ENCODE measurements at places on chromosomes 6 and 20.

GRCh38 chr6:128494440-128494839 is 26.0 kb downstream of the PTPRK start:
- DNase-seq, result no peak

DNA sequence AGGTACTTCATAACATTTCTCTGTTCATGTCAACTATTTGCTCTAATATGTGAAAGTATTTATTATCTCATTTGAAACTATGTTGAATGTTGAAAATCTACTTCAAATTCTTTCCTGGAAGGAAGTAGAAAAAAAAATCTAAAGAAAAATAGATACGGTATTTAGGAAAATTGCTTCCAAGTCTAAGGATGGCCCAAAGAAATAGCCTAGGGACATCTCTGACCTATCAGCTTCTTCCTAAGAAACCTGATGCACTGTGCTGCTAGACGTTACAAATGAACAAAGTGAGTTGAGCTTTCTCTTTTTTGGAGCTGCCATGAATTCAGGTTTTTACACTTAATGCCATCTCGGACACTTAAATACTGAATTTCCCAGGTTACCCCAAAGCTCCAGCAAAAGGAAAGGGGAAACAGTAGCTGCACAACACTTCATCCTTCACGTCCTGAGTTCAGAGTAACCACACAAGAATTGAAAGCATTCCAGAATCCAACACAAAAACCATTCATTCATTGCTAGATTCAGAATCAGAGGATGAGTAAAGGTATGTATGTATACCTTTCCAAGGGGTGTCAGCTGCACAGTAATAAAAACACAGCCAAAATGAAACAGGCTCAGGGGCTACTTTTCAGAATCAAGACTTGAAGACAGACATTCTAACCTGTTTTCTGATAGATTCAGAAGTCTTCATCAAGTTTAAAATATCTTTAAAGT is 7.9 kb downstream of the RMND1 start:
- DNase-seq, result no peak

- DNase-seq, result no peak
Observed at GRCh38 chr20:40268321-40269075, 420.5 kb downstream of the MAFB start.

DNA sequence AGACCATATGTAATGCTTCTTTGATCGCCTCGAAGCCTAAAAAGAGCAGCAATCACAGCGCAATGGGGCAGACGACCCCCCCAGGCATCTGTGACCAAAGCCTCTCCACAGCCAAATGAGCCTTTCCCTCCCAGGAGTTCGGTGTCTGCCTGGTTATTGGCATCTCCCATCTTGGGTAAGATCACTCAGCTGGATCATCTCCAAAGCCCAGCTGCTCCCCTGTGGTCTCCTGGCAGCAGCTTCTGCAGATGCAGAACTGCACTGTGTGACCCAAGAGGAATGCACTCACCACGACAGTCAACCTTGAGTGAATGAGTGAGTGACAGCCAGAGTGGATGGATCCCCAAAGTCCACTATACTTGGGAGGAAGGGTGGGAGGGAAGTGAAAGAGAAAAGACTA is 44.8 kb upstream of the IYD start:
- no peak for DNase-seq

DNA sequence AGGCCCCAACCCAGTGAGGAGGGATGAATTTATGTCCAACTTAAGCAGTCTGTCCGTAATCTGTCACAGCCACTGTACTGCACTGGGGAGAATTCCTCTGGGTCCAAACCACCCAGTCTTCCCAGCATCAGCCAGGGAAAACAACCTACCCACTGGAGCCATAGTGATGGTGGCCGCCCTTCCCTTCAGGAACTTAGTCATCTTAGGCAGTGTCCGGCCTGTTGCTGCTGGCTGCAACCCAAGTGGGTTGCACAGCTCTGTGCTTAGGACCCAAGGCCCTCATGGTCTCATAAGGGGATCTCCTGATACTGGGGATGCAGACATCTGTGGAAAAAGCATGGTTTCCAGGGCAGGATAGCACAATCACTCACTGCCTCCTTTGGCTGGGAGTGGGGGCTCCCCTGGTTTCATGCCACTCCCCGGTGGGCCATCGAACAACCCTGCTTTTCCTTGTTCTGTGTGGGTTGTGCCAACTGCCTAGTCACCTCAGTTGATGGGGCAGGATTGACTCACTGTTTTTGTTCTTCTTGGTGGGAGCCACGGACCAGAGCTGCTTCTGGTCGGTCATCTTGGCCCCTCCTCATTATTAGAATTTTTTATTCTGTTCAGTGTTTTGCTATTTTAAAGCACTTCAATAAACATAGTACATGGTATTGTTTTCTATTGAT is 591.9 kb downstream of the DOK5 start:
- no peak for DNase-seq

- DNase-seq, result no peak
Observed at GRCh38 chr20:12764851-12765250, 243.9 kb upstream of the SPTLC3 start.

DNA sequence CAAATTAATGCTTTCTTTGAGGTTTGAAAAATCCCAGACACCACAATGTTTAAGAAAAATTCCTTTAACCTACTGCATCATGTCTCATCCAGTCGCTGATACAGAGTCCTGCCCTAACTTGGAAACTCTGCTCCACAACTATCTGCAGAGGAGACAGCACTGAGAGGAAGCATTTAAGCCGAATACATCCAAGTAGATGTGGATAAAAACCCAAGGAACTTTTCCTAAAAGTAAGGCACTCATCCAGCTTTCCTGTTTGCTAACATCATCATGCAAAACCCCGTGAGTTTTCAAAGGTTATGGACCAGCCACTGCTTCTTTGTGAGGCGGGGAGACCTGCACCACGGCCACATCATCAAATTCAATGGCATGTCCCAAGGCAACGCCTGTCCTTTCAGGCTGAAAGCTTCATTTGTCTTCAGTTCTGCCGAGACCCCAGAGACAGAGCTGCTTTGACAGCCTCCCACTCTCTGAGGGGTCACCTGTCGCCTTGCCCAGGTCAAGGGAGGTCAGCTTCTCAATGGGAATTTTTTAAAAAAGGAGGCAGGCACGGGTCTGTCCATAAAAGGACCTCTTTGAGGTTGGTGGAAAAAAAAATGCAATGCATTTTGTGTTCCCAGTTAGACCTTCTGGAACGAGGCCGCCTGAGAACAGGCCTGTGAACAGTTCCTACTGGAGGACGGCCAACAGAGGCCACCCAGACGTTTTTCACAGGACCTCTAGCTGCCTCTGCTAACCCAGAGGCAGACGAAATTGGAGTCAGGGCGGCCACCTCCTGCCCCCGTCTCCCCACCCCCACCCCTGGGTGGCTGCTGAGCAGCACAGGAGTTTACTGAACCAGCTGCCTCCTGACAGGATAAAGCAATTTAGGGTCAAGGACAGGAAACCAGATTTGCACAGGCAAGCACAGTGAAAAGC is 142.5 kb upstream of the HDDC2 start:
- DNase-seq, result no peak

- no peak for DNase-seq
Observed at GRCh38 chr20:48601798-48602197, 226.0 kb downstream of the PREX1 start.

GRCh38 chr6:125759184-125759902 is 9.9 kb downstream of the HEY2 start:
- DNase-seq, result no peak

DNA sequence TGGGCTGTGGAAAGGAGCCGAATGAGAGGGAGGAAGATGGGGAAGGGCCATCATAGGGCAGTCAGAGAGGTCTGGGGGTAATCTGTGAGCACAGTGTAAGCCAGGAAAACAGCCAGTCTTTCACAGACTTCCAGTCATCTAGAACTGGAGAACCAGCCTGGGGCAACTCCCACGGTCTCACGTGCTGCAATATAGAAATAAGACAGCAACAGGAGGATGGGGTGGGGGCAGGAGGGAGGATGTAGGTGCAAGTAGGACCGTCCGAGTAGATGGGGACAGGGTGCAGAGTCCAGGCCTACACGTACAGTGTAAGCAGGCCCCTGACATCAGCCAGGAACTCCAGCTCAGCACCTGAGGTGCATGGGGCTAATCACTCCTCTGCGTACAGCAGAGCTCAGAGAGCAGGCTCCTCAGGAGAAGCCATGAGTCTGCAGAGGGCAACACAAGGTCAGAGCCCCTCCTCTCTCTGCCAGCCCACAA is 58.2 kb upstream of the TNFAIP3 start:
- DNase-seq, result no peak

DNA sequence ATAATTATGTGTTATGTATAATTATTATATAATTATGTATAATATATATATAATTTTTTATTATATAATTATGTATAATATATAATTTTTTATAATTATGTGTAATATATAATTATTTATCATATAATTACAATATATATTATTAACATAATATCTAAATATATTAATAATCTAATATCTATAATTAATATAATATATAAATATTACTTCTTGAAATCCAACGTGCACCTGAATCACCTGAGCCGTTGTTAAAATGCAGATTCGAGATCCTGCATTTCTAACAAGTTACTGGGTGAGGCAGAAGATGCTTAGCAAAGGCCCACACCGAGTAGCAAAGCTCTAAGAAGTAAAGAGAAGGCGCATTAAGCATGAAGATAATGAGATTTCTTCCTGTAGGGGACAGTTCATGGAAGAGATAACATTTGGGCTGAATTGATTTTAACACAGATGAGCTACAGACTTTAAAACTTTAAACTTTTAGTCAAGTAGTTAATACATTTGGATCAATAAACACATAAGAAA is 406.4 kb upstream of the PLCB4 start:
- no peak for DNase-seq

DNA sequence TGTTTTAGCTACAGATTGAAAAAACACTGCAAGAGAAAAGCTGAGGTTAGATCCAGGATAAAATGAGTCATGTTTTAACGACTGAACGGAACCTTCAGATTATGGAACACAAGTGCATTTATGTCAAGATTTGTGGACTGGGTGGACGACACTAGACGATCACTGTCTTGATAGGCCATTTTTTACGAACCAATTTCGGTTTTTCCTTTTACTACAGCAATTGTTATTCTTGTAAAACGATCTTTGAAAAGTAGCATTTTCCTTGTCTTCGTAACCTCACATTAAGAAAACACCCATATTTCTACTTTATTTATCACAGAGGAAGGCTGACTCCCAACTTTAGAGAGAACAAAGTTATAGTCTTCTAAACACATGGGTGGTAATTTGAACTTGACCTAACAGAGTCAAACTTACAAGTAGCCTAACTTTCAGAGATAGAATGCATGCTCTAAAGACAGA is 294.2 kb upstream of the TCF21 start:
- DNase-seq, result no peak

DNA sequence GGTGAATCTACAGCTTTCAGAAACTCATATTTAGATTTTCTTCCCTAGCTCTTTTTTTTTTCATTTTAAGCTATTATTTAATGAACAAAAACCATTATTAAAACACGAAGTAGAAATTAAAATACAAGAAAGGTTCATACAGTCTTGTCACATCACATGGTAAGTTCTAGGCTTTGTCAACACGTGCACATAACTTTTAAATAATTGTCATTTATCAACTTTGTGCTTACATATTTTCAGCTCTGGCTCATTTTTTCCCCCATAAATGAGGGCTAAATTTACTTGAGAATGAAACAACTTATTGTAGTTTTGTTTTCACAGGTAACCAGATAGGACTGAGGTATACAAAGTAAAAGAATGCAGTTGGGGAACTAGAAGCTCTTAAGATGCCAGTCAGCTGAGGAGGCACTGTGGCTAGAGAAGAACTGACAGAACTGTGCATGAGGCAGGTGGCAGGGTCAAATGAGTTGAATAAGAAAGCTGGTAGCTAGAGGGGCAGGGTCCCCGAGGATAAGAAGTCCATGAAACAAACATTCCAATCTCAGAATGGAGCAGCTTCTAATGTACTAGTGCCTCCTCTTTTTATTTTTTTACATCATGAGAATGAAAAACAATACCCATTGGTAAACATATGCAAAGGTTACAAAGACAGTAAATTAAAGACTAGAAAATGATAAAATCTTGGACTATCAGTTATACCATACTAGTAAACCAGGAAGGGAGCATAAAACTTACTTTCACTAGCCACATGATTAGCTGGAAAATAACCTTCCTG is 141.5 kb downstream of the MYB start:
- no peak for DNase-seq

GRCh38 chr6:108464418-108465097 is 96.2 kb upstream of the FOXO3 start:
- no peak for DNase-seq

DNA sequence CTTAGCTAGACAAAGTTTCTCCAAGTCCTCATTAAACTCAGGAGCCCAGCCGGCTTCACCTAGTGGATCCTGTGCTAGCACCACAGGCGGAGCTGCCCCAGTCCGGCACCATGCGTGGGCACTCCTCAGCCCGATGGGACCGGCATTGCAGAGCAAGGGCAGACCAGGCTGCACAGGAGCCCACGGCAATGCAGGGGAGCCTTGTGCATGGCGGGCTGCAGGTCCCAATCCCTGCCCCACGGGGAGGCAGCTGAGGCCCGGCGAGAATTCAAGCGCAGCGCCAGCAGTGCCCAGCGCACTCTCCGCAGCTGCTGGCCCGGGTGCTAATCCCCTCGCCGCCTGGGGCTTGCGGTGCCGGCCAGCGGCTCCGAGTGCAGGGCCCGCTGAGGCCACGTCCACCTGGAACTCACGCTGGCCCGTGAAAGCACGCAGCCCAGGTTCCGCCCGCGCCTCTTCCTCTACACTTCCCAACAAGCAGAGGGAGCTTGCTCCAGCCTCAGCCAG is 292.3 kb upstream of the EYS start:
- no peak for DNase-seq

- no peak for DNase-seq
Observed at GRCh38 chr6:3742076-3742425, 9.5 kb downstream of the PXDC1 start.

- no peak for DNase-seq
Observed at GRCh38 chr6:20879121-20879520, 344.9 kb downstream of the CDKAL1 start.
